ENCODE measurements at places on chromosomes 4 and X. TPM values are rescaled to one million over a fixed set of nuclear protein-coding genes. Genes with fewer than 3 reads are reported as not detected.

PRR32 gene
- total RNA-seq, result not detected

SLC30A9 gene
- 79.6 TPM for total RNA-seq

GLUD2 gene
- total RNA-seq, result 7.6 TPM

MAGEA8 gene
- not detected for total RNA-seq

HERC5 gene
- 2.5 TPM for total RNA-seq

SLC7A11 gene
- total RNA-seq, result 19.8 TPM

PLK4 gene
- total RNA-seq, result 1.6 TPM

ATP10D gene
- total RNA-seq, result 12.2 TPM

Data from dorsolateral prefrontal cortex (tissue), 122 donors.